SK-MEL-5 (cell line): ENCODE measurements at places on chromosomes 7 and 10.

GRCh38 chr7:107996072-107996882 lies 6.7 kb downstream of the LAMB1 start:
- DNase-seq: no peak

DNA sequence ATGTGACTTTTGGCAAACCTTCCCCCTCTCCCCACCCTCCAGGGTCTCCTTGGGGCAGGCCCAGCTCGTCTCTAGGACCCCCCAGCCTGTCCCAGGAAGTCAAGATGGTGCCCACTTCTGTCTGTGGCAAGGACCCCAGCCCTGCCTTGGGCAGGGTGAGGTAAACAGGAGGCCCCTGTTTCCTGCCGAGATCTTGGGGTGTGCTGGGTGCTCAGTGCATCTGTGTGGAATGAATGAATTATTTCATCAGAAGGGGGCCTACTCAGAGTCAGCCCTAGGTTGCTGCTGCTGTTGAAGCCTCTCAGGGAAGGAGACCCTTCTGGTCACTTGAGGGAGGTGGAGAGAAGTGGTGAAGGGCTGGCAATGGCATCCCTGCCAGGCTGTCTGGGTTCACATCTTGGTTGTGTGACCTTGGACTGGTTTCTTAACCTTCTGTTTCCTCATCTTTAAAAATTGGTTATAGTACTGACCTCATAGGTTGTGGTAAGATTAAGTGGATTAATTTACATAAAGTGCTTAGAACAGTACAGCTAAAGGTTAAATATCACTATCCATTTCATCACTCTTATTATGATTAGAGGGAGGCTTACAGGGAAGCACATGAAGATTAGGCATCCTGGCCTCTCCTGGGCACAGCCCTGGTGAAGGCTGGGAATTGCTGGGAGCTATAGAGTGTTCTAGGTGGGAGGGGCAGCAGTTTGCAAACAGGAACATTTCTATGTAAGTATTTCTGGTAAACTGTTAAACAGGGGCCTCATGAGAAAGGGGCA lies 67.7 kb downstream of the ZMIZ1 start:
- DNase-seq: no peak

- DNase-seq: no peak
Observed at GRCh38 chr10:6396652-6397051, 183.4 kb downstream of the PRKCQ start.

- no peak for DNase-seq
Observed at GRCh38 chr7:22361795-22362194, 4.8 kb upstream of the RAPGEF5 start.

DNA sequence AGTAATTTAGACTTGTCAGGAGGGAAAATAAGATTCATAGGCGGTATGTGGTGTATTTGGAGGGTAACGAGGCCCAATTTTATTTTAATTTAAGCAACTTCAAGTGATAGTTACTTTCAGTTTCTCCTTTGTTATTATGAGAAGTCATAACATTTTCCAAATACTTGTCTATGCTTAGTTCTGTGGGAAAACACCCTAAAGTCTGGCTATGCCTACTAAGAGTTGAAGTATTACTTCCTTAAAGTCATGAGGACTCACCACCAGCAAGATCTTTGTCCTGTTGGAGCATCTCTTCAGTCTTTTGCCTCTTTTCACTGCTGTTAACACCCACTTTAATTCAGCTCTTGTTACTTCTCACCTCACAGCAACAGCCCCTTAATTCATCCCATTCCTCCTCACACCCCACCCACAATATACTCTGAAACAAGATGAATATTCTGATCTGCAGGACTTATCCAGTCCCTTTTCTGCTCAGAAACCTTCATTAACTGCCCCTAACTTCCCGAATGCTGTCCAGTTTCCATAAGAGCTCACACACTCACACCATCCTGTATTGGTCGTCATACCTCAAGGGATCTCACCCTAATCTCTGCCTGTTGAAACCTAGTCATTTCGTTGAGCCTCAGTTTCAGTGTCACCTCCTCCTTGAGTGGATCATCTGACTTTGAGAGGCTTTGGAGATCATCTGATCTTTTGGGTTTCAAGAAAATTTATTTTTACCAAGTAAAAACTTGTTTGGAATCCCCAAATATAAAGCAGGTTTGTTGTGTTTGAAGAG lies 61.3 kb downstream of the DNAH11 start:
- no peak for DNase-seq

DNA sequence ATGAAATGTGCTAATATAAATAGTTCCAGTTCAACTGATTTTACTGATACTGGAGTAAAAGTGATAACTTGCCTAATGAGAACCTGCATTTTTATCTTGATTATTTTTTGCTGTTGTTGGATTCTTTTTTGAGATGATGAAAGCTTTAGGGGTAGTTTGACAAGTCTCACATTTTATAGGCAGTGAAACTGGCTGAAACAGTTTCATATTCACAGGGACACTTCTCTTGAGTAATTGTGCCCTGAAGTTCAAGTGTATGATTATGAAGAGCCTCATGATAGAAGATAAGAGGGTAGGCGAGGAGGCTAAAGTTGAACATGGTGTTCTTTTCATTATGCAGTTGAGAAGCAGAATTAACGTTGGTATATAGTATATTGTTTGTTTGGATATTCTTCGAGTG lies 5.1 kb downstream of the AUTS2 start:
- DNase-seq: no peak

GRCh38 chr7:116089293-116089692 lies 58.7 kb upstream of the TFEC start:
- no peak for DNase-seq

- DNase-seq: peak; percentile 60
Observed at GRCh38 chr10:63217120-63217605, 84.0 kb downstream of the NRBF2 start.

GRCh38 chr7:25754333-25754732 lies 397.7 kb upstream of the NFE2L3 start:
- DNase-seq: no peak

GRCh38 chr7:39414224-39415035 lies 151.8 kb upstream of the YAE1 start:
- peak; percentile 73 for DNase-seq

DNA sequence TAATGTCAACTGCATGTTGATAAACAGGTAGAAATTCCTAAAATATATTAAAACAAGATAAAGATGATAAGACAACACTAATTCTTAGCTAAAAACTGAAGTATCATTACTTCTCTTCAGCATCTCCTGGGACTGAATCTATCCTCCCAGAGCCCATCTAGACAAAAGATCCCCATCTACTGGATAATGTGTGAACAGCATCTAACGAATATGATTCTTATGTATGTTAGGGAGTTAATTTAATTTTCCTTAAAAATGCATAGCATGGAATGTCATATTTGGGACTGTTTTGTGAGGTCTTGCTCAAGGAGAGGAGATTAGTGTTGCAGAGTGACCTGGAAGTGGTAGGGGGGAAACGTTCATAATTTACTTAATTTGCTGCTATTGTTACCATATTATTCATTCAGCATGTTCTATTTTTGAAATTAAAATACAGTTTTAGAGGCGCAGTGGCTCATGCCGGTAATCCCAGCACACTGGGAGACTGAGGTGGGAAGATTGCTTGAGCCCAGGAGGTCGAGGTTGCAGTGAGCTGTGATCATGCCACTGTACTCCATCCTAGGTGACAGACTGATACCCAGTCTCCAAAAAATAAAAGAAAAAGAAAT lies 305.1 kb upstream of the CSTF2T start:
- DNase-seq: peak; percentile 69

GRCh38 chr10:62543571-62544355 lies 169.6 kb downstream of the ZNF365 start:
- no peak for DNase-seq

- DNase-seq: no peak
Observed at GRCh38 chr10:113088194-113088593, 138.1 kb downstream of the TCF7L2 start.

DNA sequence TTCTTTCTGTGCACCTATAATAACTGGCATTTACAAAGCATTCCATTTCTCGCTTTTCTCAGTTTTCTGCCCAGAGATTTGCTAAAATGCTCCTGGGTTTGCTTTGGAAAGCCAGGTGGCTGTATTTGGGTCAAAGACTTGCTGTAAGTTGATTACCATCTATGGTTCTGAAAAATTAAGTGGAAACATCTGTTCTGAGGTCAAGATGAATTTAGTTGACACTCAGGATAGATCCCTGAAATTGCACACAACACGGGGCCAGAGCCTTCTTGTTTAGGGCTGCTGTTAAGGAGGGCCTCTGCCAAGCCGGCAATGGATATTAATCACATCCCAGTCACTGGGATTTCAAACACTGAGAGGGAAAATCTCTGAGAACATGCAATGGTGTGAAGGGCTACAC lies 111.6 kb upstream of the GLI3 start:
- DNase-seq: no peak

DNA sequence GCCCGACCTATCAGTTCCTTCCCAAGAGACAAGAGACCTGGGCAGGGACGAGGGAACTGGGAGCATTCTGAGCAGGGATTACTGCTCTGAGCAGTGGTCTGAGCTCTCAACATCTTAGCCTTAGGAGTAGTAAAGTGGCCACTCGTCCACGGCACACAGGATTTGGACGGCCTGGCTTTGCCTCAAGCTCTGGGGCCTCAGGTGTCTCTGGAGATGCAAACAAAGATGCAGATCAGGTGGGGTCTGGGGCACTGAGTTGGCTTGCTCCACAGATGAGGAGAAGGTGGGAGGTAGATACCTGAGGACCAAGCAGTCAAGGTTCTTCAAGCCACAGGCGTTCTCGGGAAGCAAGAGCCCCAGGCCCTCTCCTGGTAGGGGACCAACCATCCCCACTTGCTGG lies 16.1 kb upstream of the NPFFR1 start:
- no peak for DNase-seq

DNA sequence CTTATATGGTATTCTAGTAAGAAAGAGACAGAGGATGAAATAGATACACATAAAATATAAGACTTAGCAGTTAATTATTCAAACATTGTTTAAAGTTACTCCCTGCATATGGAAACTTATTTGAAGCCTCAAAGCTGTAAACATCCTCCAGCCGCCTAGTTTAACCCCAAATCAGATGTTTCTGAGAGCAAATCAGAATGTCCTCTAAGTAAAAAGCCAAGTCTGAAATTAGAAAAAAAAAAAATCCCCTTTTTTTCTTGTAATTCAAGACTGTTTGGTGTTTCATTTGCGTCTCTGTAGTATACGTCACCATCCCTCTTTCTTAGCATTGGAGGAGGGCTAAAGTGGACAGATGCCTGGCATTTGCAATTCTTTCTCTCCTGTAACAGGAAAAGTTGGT lies 46.4 kb downstream of the TMEM26 start:
- DNase-seq: no peak

DNA sequence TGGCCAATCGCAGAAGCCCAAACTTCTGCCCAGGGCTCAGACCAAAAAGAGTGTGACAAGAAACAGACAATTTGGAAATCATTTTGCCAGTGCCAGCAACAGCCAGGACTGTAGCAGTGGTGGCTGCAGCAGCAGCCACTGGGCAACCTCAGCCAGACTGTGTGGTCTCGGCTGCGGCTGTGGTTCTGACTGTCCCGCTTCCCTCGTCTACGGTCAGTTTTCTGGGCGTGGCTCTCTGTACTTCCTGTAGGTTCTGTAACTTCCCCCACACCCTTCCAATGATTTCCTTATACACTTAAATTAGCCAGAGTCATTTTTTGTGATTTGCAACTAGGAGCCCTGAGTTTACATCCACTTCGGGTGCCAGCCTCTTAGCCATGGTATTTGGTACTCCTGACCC lies 39.9 kb downstream of the CYTH3 start:
- no peak for DNase-seq

DNA sequence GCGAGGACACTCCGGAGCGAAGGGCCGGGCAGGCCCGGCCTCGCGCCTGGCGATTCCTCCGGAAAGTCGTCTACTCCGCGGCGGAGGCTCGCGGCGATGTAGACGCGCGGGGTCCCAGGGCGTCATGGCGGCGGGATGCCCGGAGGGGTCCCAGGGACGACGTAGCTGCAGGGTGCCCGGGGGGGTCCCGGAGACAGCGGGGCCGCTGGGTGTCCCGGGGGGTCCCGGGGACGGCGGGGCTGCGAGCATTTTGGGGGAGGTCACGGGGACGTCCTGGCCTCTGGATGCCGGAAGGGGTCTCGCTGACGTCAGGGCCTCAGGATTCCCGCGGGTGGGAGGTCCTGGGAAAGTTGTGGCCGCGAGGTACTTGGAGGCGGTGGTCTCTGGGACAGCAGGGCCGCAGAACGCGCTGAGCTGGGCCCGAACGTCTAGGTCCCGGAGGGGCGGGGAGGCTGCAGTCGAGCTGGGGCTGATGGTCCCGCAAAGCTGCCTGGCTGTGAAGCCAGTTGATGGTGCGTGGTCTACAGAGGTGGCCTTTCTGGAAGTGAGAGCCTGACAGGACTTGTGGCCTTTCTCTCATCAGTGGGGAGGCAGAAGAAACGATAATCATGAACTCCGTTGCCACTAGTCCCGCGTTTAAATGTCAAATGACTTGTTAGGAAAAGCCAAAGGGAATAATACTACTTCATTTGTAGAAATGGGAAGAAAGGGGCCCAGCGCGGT lies 637 bp downstream of the HSPA14 start:
- DNase-seq: peak; percentile 10

GRCh38 chr10:142371-142770 lies 7.1 kb downstream of the ZMYND11 start:
- no peak for DNase-seq

DNA sequence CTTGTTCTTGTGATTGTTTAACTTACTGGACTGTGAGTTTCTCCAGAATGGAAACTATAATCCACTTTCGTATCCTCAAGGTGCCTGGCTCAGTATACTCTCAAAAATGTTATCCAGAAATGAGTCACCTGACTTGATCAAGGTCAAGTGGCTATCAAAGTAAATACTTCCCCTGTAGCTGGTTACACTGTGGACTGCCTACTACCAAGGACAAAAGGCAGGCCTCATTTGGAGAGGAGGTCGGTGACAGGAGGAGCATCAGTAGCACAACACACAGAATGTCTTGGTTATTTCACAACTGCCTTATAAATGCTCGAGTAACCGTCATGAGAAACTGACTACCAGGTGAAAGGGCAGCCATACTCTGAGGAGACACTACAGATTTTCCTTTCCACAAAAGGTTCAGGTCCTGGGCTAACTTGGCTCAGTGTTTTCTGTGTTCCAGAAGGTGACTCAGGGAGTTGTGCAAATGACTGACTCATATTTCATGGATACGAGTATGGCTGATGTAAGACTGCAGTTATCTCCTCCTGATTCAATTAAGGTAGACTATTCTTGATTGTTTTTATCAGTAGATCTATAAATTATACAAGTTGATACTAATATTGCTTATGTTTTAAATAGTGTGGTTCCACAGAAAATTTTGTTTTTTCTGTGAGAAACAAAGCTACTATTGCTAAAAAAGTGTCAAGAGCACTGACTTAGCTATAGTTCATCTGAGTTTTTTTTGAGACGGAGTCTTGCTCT lies 4.2 kb upstream of the CCNY start:
- DNase-seq: peak; percentile 11

GRCh38 chr10:30510932-30511700 lies 77.1 kb downstream of the MAP3K8 start:
- no peak for DNase-seq

DNA sequence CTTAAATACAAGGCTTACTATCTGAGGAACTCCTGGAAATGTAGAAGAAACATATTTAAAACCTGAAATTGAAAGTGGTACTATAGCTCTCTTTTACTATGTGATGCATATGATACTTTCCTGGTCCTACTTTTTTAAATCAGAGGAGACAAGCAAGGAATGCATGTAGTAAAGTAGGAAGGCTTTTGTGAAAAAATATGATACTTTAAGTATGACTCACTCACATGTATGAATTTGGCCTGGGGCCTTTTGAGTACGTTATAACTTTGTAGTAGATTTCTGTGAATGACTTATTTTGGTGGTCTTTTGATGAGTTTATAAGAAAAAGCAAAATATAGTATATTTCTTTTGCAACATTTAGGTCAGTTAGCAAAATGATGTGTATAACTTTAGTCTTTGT lies 53.8 kb downstream of the TAX1BP1 start:
- DNase-seq: peak; percentile 53

- DNase-seq: no peak
Observed at GRCh38 chr7:28533267-28533666, 120.9 kb downstream of the CREB5 start.
